ENCODE measurements at places on chromosomes 2 and 18.

DNA sequence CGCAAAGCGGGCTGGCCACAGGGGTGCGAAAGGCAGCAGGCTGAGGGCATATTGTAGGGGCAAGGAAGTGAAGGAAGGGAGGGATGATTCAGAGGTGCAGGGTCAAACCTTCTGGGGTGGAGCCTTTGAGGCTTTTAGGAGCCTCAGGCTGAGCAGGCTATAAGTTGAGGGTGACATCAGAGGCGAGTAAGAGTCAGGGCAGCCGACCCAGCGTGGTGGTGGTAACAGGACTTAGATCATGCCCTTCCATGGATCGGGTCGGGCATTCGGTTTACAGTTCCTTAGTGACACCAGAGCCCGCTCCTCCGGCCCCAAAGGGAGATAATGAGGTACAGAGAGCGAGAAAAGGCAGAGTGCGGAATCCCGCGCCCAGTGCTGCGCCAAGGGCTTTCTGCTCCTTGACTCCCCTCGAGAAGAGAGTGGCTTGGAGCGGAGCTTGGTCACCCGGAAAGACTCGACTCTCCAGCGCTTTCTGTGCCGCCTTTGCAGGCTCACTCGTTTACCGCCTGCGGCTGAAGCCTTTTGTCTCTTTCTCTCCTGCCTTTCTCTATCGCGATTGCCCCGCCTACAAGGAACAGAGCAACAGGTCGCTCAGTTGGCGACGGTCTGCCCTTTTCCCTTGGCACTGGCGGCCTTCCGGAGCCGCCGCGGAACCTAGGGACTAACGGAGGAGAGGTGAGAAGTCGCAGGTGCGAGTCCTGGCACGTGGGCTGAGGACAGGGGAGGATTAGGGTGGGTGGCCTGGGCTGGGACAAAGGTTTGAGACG, 720 bp downstream of the LBX2 start:
- ATAC-seq = no peak

GRCh38 chr2:133644846-133645245, 76.6 kb upstream of the NCKAP5 start:
- no peak for ATAC-seq

- peak; percentile 83 for ATAC-seq
Observed at GRCh38 chr2:180222644-180223043, 215.5 kb upstream of the CWC22 start.

- ATAC-seq = no peak
Observed at GRCh38 chr2:71504611-71505010, 51.2 kb downstream of the DYSF start.

DNA sequence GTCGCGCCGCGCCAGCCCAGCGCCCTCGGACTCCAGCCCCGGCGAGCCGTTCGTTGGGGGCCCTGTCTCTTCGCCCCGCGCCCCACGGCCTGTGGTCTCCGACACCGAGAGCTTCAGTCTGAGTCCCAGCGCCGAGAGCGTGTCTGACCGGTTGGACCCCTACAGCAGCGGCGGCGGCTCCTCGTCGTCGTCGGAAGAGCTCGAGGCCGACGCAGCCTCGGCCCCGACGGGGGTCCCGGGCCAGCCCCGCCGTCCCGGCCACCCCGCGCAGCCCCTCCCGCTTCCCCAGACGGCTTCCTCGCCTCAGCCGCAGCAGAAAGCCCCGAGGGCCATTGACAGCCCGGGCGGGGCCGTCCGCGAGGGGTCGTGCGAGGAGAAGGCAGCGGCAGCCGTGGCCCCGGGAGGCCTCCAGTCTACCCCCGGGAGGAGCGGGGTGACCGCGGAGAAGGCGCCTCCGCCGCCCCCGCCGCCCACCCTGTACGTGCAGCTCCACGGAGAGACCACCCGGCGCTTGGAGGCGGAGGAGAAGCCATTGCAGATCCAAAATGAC, 1.4 kb downstream of the PHLPP1 start:
- ATAC-seq = no peak

DNA sequence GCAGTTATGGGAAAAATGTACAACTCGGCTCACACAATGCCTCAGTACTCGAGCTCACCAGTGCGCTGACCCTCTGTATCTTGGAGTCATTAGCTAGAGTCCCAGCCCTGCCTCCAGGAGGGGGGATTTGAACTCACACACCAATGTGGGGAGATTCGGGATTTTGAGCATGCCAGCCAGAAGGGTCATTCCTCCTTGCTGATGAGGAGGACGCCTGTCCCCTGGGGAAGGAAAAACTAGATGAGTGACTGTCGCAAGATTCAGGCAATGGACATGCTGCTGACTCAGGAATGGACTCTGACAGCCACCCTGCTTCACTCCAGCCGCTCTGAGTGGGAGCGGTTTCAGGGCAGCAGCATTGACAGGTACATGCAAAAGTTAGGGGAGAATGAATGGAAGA, 20.6 kb downstream of the FIGN start:
- no peak for ATAC-seq

- no peak for ATAC-seq
Observed at GRCh38 chr2:111225856-111226255, 105.1 kb downstream of the BCL2L11 start.

- no peak for ATAC-seq
Observed at GRCh38 chr2:63834401-63834800, 7.3 kb upstream of the UGP2 start.

GRCh38 chr2:109171444-109172334, 42.7 kb downstream of the SH3RF3 start:
- ATAC-seq = peak; percentile 86

- ATAC-seq = no peak
Observed at GRCh38 chr2:208541989-208542464, 135.4 kb downstream of the PTH2R start.

DNA sequence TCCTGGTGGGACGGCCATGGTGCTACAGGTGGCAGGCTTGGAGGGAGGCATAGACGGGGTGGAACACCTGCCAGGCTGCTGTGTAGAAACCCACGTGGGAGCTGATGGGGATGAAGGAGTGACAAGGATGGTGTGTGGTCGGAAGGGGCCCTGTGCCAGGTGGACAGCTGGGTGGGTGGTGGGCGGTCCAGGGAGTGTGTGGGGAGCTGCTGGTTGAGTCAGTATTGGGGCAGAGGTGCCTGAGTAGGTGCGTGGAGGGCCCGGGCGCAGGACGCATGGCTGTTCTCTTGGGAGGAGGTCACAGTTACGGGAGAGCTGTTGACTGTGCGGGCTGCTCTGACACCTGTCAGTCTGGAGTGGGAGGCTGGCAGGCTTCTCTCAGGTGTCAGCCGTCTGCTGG, 12.6 kb upstream of the D2HGDH start:
- no peak for ATAC-seq

All from gastroesophageal sphincter (tissue), 4 donors.